ENCODE measurements at places on chromosomes 1 and 21.
A peak's percentile ranks its signal among the peaks of the same experiment; 100 is the strongest.

GRCh38 chr1:28540651-28541050 lies 12.2 kb upstream of the TRNAU1AP start:
- no peak overlapping the region for H3K27ac ChIP-seq
- H3K4me3 ChIP-seq, result no peak overlapping the region
- no peak for DNase-seq
- no peaks in the 10 kb centered on the region for H3K27me3 ChIP-seq
- H3K36me3 ChIP-seq, result peaks cover 16% of the 10 kb centered on the region

DNA sequence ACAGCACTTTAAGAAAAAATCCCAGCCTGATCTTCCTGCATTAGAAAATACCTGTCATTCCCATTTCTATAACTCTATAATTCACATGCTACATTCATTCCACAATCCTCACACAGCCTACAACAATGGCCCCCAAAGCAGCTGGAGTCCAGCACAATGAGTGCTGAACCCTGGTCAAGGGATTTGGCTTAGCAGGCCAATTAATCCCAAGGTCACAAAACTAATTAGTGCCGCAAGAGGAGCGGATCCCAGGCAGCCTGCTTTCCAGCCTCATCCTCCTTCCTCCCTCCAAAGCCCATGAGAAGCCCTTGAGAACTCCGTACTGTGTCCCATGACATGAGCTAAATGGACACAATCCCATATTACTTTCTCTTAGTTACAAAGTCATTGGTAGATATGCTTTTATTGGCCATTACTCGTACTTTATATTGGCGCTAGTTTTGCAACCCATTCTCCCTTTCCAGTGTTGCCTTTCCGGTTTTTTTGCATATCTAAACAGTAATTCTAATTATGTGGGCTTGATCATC lies 94.8 kb downstream of the DAB1 start:
- no peaks in the 10 kb centered on the region for H3K4me1 ChIP-seq
- no peak overlapping the region for H3K27ac ChIP-seq
- H3K36me3 ChIP-seq, result no peaks in the 10 kb centered on the region
- no peak for DNase-seq

DNA sequence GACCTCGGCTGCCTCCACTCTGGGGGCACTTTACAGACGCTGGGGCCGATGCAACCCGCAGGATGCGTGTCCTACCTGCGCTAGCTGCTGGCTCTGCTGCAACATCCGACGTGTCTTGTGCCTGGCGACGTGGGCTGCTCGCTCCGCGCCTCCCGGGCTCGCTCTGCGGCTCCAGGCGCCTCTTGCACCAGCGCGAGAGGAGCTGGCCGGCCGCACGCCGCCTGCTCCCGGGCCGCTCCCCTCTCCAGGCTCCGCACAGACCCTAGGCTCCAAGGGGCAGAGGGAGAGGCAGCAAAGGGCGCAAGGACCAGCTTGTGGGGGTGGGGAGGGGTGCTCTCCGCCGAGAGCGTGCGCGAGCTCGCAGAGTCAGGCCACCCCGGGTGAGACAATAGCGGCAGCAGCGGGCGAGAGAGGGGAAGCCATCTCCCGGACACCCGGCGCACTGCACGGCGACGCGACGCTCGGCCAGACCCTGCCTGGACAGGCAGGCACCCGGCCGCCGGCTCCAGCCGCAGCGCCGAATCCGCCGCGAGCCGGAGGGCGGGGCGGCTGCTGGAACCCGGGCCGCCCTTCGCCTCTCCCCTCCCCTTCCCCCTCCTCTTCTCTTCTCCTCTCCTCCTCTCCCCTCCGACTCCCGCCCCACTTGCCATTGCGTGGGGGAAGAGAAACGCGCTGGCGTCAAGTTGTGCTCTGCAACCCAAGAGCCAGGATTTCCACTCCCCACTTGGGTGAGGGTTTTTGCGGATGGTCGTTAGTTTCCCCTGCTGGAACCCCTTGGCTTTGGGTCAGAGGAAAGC lies at the start of gene PIK3C2B:
Gene PIK3C2B (minus strand): TSS at position 525 of the 797 bp plus-strand sequence. CDS start 25,003 bp downstream, outside the sequence.
- H3K27ac ChIP-seq, result peak within 1 kb of the TSS; percentile 96
- H3K36me3 ChIP-seq, result peaks cover 4% of the 10 kb centered on the region
- H3K4me3 ChIP-seq, result peak within 1 kb of the TSS; percentile 98
- DNase-seq, result peak; percentile 92

DNA sequence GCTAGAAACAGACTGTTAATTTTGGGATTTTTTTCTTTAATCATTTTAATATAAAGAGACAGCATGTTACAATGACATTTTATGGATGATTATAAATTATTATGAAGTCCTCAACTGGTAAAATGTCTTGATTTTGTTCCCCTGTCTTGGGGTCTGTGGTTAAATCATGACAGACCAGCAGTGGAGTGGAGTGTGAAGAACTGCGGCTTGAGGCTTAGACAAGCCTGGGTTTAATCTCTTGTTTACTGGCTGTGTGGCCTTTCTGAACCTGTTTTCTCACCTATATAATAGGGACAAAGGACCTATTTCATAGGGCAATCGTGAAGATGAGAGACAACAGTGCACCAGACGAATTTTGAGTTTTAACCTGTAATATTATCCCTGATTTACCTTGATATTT lies 1.8 kb upstream of the UMODL1 start:
- no peak overlapping the region for H3K27ac ChIP-seq
- no peak for DNase-seq
- H3K27me3 ChIP-seq, result peaks cover 9% of the 10 kb centered on the region

DNA sequence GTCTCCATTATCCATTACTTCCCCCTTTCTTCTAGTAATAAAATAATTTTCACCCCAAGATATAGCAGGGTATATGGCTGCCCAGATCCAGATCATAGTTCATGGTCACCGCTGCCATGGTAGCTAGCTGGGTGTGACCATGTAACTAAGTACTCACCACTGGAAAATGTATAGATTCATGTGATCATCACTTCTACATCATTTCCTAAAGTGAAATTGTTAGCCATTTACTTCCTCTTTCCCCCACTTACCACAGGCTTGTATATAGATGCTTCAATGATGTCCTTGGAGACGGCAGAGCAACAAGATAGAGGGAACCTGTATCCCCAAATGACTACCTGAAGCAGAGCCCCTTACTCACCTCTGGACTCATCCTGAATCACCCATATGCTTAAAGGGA lies 22.7 kb upstream of the EYA3 start:
- H3K4me3 ChIP-seq, result no peak overlapping the region
- peaks cover 5% of the 10 kb centered on the region for H3K27me3 ChIP-seq
- H3K36me3 ChIP-seq, result peaks cover 2% of the 10 kb centered on the region
- peak; percentile 65 for DNase-seq
- H3K27ac ChIP-seq, result peak overlapping the region; percentile 65

GRCh38 chr1:167077128-167077867 lies 12.9 kb downstream of the GPA33 start:
- peaks cover 15% of the 10 kb centered on the region for H3K4me1 ChIP-seq
- H3K27ac ChIP-seq, result no peak overlapping the region
- DNase-seq, result no peak

GRCh38 chr21:29219165-29219770 lies 79.5 kb upstream of the BACH1 start:
- H3K4me3 ChIP-seq, result no peak overlapping the region
- H3K36me3 ChIP-seq, result no peaks in the 10 kb centered on the region
- H3K27me3 ChIP-seq, result no peaks in the 10 kb centered on the region
- DNase-seq, result peak; percentile 30

- peaks cover 2% of the 10 kb centered on the region for H3K36me3 ChIP-seq
- DNase-seq, result peak; percentile 91
- peaks cover 43% of the 10 kb centered on the region for H3K4me1 ChIP-seq
- peaks cover 1% of the 10 kb centered on the region for H3K27me3 ChIP-seq
These were observed 30.2 kb downstream of the LPAR3 start for GRCh38 chr1:84862810-84863251.

DNA sequence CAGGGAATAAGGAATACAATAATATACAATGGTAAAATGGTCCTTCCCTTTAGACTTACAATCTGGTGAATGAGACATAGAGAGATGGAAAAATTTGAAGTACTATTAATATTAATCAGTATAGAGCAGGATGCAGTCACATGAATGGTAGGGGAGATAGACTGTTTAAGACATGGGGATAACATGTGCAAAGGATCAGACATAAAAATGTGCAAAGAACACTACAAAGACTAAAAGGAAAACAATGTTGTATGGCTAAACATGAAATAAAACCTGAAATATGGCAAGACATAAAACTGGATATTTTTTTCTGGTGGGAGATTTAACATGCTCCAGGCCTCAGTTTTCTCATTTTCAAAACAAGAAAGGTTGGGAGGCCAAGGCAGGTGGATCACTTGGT lies 182.4 kb upstream of the DPT start:
- H3K27me3 ChIP-seq, result peaks cover 9% of the 10 kb centered on the region
- H3K27ac ChIP-seq, result no peak overlapping the region
- no peak for DNase-seq
- no peaks in the 10 kb centered on the region for H3K4me1 ChIP-seq

GRCh38 chr1:29970747-29971325 lies 734.5 kb downstream of the PTPRU start:
- DNase-seq, result no peak
- H3K4me1 ChIP-seq, result no peaks in the 10 kb centered on the region
- H3K27me3 ChIP-seq, result no peaks in the 10 kb centered on the region
- H3K4me3 ChIP-seq, result no peak overlapping the region

GRCh38 chr1:10694274-10694632 lies 102.2 kb downstream of the CASZ1 start:
- peaks cover 2% of the 10 kb centered on the region for H3K36me3 ChIP-seq
- H3K27ac ChIP-seq, result peak overlapping the region; percentile 76
- H3K4me1 ChIP-seq, result peaks cover 26% of the 10 kb centered on the region
- peaks cover 19% of the 10 kb centered on the region for H3K27me3 ChIP-seq

GRCh38 chr1:117093091-117093534 lies 28.4 kb downstream of the TRIM45 start:
- peaks cover 20% of the 10 kb centered on the region for H3K4me1 ChIP-seq
- H3K4me3 ChIP-seq, result no peak overlapping the region
- H3K27ac ChIP-seq, result peak overlapping the region; percentile 58
- H3K36me3 ChIP-seq, result peaks cover 73% of the 10 kb centered on the region
- no peaks in the 10 kb centered on the region for H3K27me3 ChIP-seq

- no peak overlapping the region for H3K4me3 ChIP-seq
- DNase-seq, result no peak
- H3K4me1 ChIP-seq, result no peaks in the 10 kb centered on the region
- H3K27ac ChIP-seq, result no peak overlapping the region
These were observed 65.1 kb downstream of the ATG4C start for GRCh38 chr1:62849031-62849430.

- no peaks in the 10 kb centered on the region for H3K27me3 ChIP-seq
- no peak for DNase-seq
- no peaks in the 10 kb centered on the region for H3K36me3 ChIP-seq
- no peak overlapping the region for H3K4me3 ChIP-seq
- H3K4me1 ChIP-seq, result no peaks in the 10 kb centered on the region
These were observed 175.5 kb downstream of the RGS7 start for GRCh38 chr1:241181471-241181870.

- no peaks in the 10 kb centered on the region for H3K4me1 ChIP-seq
- H3K27me3 ChIP-seq, result no peaks in the 10 kb centered on the region
- DNase-seq, result no peak
- no peak overlapping the region for H3K27ac ChIP-seq
- H3K4me3 ChIP-seq, result no peak overlapping the region
These were observed 21.9 kb downstream of the AGL start for GRCh38 chr1:99872063-99872462.

GRCh38 chr1:66278260-66279021 lies 255.5 kb upstream of the SGIP1 start:
- H3K27ac ChIP-seq, result no peak overlapping the region
- H3K4me1 ChIP-seq, result peaks cover 78% of the 10 kb centered on the region
- no peaks in the 10 kb centered on the region for H3K27me3 ChIP-seq

GRCh38 chr1:28680151-28680550 lies 11.6 kb downstream of the GMEB1 start:
- H3K4me3 ChIP-seq, result no peak overlapping the region
- no peaks in the 10 kb centered on the region for H3K4me1 ChIP-seq
- H3K27me3 ChIP-seq, result no peaks in the 10 kb centered on the region

DNA sequence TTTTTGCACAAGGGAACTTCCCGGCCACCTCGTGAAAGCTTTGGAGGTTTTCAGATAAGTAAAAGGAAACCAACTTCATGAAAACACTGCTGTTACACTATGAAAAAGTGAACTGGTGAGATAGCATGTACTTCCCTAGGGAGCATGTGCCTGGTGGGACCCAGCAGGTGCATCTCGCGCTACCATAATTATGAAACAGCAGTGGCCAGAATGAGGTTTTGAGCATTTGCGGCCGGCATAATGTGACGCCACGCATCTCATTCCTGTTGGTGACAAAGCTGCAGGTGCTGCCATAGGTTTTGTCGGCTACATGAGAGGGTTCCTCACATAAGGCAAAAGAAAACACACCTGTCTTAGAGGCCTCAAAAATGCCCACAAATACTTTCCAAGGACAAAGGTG lies 1.7 kb downstream of the KRTAP10-3 start:
- H3K36me3 ChIP-seq, result no peaks in the 10 kb centered on the region
- no peak overlapping the region for H3K4me3 ChIP-seq
- no peak for DNase-seq
- peaks cover 26% of the 10 kb centered on the region for H3K27me3 ChIP-seq

- H3K27ac ChIP-seq, result no peak overlapping the region
- no peak for DNase-seq
- no peak overlapping the region for H3K4me3 ChIP-seq
- no peaks in the 10 kb centered on the region for H3K27me3 ChIP-seq
- H3K4me1 ChIP-seq, result peaks cover 3% of the 10 kb centered on the region
These were observed 142.0 kb downstream of the POU2F1 start for GRCh38 chr1:167362638-167363037.

GRCh38 chr1:63928186-63929105 lies 154.6 kb downstream of the ROR1 start:
- no peak overlapping the region for H3K4me3 ChIP-seq
- H3K36me3 ChIP-seq, result no peaks in the 10 kb centered on the region
- no peaks in the 10 kb centered on the region for H3K4me1 ChIP-seq
- H3K27ac ChIP-seq, result no peak overlapping the region

- no peak for DNase-seq
- H3K4me3 ChIP-seq, result no peak overlapping the region
- H3K27me3 ChIP-seq, result no peaks in the 10 kb centered on the region
- H3K36me3 ChIP-seq, result peaks cover 39% of the 10 kb centered on the region
These were observed 124.8 kb downstream of the DISC1 start for GRCh38 chr1:231751415-231751814.

DNA sequence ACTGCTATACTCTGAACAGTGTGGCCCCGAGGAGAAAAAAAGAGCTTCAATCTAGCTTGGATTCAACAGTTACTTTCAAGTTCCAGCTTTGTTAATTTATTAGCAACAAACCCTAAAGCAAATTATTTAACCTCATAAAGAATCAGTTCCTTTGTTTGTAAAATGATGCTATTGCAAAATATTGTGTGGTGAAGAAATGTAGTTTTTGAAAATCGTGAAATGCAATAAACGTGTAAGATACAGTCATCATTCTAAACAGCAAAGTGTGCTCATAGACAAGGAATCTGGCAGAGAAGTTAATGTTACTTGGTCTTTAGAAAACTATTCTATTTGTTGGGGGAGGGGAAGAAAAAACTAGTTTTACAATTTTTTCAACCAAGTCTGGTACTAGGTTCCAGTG lies 297.6 kb upstream of the ADGRL4 start:
- H3K4me1 ChIP-seq, result no peaks in the 10 kb centered on the region
- no peak overlapping the region for H3K27ac ChIP-seq
- H3K27me3 ChIP-seq, result no peaks in the 10 kb centered on the region
- DNase-seq, result no peak

- H3K27me3 ChIP-seq, result peaks cover 18% of the 10 kb centered on the region
- H3K4me3 ChIP-seq, result no peak overlapping the region
- H3K36me3 ChIP-seq, result no peaks in the 10 kb centered on the region
- peaks cover 9% of the 10 kb centered on the region for H3K4me1 ChIP-seq
These were observed 7.5 kb upstream of the C2CD2 start for GRCh38 chr21:41961282-41961701.
